ENCODE measurements at places on chromosomes 4 and X.

- no peak for DNase-seq
Measured at GRCh38 chr4:106629268-106629625, 260.7 kb upstream of the GIMD1 start.

DNA sequence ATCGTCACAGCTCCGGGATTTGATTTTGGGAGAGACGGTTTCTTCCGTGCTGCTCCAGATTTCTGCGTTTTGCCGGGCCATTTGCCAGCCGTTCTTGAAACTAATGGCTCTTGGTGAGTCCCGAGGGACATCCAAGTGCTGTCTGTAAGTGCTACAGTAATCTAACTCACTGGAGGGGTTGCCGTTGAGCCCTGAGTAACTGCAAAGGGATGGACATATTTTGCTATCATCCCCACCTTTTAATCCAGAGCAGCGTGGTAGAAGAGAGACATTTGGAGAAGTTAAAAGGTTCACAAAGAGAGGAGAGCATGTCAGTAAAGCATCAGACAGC lies 88.9 kb upstream of the PDLIM3 start:
- no peak for DNase-seq

DNA sequence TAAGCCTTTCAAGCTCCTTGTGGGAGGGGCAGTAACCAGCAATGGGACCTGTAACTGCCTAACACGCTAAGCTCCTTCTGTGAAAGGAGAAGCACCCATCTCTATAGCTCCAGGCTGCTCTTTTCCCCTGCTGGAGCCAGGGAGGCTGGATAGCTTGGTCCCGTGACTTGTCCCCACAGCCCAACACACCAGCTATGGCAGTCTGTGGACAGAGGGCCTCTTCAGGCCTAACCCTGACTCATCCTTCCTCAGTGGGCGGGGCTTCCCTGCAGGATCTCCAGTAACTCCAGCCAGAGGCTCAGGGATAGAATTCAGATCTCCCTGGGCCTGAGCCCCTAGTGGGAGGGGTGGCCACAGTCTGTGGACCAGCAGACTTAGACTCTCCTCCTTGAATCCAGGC lies 1290.1 kb downstream of the PCDH7 start:
- no peak for DNase-seq

DNA sequence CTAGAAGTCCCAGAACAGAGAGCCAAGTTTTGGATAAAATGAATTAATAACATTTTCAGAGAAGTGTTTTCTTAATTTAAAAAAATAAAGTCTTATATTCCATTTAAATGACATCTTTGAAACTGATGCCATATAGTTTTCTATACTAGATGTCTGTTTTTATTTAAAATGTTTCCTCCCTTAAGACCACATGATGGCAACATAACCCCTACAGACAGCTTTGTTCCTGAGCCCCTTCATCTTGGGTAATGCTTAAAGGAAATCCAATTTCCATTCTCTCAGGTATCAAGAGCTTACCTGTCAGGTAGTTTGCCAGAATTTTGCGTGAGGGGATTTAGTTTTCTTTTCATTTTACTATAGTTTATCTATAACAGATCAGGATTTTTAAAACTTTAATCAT lies 181.4 kb upstream of the UGT8 start:
- DNase-seq = no peak

- DNase-seq = no peak
Measured at GRCh38 chr4:86159216-86159615, 200.6 kb downstream of the MAPK10 start.

- no peak for DNase-seq
Measured at GRCh38 chrX:5051831-5052491, 1176.7 kb downstream of the NLGN4X start.

DNA sequence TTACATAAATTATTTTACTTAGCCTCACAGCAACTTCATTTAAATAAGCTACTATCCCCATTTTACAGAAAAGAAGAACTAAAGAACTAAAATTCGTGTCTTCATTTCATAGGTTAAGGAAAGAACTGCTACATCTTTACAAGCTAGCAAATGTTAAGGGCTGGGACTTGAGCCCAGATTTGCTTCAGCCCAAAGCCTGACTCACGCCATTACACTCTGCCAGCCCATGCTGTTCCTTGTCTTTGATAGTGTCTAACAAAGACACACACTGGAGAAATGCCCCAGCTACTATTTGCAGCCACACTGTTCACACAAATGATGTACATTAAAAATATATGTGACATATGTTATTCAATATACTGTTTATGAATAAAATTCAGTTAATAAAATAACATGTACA lies 29.0 kb upstream of the ERVMER34-1 start:
- no peak for DNase-seq

- no peak for DNase-seq
Measured at GRCh38 chr4:3703677-3704521, 62.3 kb upstream of the ADRA2C start.

DNA sequence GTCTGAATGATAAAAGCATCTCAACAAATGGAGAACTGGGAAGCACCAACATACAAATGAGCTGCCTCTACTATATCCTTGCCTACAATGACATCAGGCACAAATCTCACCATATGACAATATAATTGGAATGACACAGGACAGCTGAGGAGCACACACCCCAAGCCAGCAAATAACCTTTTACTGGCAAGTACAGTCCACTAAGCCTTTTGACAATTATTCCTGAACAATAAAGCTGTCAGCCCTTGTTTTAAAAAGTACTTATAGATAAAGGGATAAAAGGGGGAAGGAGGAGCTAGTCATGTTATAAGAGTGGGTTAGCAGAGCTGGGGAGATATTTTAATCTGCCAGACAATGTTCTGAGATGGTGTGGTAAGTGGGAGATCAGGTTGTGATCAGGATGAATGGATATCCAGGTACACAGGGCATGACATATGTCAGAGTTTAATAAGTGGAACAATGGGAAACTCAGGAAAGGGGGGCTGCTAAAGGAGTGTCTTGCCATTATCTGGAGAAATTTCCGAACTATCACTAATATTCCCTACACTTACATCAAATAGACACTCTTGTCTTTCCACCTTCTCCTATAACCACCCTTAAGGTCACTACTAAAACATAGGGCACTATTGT lies 127.6 kb downstream of the GPC3 start:
- no peak for DNase-seq

- DNase-seq = no peak
Measured at GRCh38 chr4:24315056-24315455, 269.3 kb downstream of the DHX15 start.

DNA sequence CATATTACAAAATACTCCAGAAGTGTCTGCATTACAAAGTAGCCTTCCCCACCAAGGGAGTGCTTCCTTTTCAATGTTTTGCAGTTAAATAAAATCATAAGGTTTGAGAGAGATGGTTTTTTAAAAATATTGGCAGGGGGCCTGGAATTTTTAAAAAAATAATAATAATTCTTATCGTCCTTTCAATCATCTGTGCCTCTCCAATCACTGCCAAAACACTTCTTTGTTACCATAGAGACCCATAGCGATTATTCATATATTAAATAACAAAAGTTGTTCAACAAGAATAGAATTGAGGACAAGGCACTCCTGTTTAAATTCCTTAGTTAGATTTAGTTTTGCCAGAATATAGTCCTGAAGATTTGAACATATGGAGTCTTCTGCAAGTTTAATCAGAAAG lies 203.1 kb downstream of the FAT4 start:
- DNase-seq = no peak

DNA sequence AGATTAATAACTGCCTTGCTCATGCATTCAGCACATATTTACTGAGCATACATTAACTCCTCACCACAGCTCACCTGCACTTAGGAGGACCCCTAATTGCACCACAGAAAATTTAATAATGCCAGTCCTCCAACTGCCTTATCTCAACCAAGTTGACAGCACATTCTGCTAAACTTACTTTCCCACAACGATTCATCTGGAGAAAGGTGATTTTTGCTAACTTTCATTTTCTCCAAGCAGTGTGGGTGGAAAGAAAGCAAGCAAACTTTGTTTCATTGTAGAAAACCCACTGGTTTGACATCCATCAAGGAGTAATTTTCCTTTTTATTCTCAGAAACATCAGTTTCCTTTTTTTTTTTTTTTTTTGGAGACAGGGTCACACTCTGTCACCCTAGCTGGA lies 49.1 kb downstream of the RASGEF1B start:
- DNase-seq = no peak

DNA sequence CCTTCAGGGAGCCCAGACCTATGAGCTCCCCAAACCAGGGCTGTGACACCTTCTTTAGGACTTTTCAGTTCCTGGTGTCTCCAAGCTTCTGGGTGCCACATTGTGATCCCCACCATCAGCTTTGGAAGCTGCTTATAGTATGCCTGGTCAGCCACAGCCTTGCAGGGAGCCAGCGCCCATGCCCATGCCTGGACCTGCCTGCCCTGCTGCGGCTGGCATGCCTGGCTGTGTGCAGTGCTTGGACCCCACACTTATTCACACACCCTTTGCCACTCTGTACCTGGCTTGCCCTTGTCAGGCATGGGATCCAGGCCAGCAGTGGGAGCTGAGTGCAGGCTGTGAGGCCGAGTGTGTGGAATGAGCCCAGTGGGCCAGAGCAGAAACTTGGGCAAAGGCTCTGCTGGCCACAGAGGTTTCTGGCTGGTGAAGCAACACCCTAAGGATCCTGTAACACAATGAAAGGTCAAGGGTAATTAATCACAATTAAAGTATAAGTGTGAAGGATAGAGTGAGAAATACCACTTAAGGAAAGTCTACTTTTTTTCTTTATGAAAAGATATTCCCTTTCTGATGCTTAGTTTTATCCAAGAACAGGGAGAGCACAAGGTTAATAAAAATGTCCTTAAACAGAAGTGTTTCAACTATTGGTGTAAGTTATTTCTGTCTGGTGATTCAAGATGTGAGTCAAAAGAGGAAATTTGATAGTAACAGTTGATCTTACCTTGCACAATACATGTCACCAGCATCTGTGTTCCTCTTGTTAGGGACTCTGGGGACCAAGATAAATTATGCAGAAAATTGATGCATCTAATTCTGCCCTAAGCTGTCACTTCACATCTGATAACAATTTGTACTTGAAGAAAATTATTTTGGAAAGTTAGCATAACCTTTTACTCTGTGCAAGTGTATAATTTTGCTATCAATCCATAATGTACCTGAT lies 161.8 kb downstream of the FAM47A start:
- DNase-seq = no peak

- no peak for DNase-seq
Measured at GRCh38 chr4:107006218-107006617, 29.9 kb downstream of the DKK2 start.

- DNase-seq = no peak
Measured at GRCh38 chr4:73725985-73726384, 14.4 kb upstream of the CXCL8 start.

DNA sequence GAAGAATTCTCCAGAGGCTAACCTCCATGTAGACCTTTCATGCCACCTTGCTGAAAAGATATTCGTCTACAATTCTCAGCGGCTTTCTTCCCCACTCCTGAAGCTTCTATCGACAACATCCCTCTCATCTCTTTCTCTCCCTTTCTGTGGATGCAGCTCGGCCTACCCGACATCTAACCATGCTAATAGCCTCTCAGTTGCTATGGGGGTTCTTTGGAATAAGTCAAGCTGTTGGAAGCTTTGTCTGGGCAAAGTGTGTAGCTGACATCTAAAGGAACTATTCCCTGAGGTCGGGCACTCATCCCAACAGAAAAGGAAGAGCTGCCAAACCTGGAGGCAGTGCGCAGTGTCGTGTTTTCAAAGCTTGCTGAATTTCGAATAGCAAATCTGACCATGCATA lies 192.1 kb downstream of the RBMX2 start:
- no peak for DNase-seq

GRCh38 chrX:132015875-132016274 lies 7.2 kb upstream of the STK26 start:
- no peak for DNase-seq

DNA sequence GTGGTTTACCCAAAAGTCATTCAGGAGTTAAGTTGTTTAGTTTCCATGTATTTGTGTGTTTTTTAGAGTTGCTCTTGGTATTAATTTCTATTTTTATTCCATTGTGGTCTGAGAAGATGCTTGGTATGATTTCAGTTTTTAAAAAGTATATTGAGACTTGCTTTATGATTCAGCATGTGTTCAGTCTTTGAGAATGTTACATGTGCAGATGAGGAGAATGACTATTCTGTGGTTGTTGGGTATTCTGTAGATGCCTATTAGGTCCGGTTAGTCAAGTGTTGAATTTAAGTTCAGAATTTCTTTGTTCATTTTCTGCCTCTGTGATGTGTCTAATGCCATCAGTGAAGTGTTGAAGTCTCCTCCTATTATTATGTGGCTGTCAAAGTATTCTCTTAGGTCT lies 249.4 kb downstream of the ARHGAP10 start:
- no peak for DNase-seq

- DNase-seq = no peak
Measured at GRCh38 chrX:24117258-24117657, 32.3 kb upstream of the ZFX start.

GRCh38 chr4:8245884-8246833 lies 23.4 kb upstream of the HTRA3 start:
- no peak for DNase-seq

GRCh38 chrX:120310861-120311726 lies at the start of gene TMEM255A:
Gene TMEM255A, minus strand, starts transcription at chrX:120311461. Its CDS starts 152 bp downstream, at chrX:120311309.
- DNase-seq = no peak

DNA sequence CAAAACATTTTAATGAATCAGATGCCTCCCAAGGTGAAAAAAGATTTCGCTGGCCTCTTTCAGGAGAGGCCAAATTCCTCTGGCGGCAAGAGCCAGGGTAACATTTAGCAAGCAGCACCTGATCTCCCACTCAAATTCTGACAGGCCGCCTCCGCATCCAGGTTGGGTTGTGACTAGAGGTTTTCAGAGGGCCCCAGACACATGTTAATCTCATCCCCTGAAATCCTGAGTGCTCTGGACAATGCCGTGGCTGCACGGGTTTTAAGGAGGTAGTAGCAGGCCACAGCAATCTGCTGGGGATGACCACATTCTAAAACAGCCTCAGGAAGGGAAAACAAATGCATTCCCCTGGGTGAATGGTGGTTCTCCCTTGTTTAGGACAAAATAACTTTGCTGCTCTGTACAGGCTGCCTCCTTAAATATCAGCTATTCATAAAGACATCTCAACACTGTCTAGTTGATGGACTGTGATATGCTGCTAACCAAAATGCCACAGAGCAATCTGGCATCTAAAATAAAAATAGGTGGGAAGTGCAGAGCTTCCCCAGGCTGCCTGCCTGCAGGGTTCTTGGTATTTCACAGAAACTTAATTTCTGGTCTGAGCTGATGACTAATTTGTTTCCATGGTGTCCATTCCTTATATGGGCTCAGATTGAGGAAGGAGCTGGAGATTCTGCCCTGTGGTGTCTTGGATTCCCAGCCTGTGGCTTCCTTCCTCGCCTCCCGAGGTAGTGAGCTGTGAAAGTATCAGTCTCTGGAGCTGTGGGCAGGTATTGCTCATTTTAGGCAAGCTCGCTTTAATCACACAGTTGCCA lies 202.0 kb downstream of the DCLK2 start:
- DNase-seq = no peak
